ENCODE measurements at places on chromosomes 13 and 19.
A peak's percentile ranks its signal among the peaks of the same experiment; 100 is the strongest.

GRCh38 chr19:44808463-44809371, at the start of gene BCAM:
Gene BCAM, plus strand, starts transcription at chr19:44809103. Its CDS starts 22 bp downstream, at chr19:44809125.
- DNase-seq: peak; percentile 22

- no peak for DNase-seq
These were observed 51.5 kb downstream of the ATP7B start for GRCh38 chr13:51959773-51960172.

GRCh38 chr19:44345959-44346358, 10.5 kb downstream of the ZNF112 start:
- no peak for DNase-seq

DNA sequence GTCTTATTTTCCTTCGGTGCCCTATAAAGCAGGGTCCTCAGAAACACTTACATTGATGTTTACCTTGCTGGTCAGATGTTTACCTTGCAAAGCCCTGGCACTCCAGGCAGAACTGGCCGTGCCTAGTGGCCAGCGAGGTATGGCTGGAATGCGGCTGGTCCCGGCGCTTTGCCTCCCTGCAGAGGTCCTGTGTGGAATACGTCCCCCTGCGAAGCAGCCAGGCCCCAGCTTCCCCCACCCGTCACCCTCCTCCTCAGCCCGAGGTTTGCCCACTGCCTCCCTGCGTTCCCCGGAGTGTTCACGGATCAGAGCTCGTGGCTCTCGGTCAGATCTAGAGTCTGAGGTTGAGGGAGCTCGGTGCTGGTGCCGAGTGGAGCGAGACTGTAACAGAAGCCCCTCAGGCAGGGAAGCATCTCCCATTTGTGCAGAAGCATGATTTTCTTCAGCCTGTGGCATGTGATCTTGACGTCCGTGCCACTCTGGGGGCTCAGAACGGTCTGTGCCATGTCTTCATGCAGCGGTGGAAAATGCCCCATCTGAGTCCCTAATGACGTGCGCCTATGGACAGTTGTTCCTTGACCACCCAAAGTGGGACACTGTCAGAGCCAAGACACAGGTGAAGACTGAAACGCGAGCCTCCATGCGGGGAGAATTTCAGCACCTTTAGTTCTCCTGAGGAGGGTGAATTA, 54.8 kb upstream of the SOX1 start:
- DNase-seq: no peak

DNA sequence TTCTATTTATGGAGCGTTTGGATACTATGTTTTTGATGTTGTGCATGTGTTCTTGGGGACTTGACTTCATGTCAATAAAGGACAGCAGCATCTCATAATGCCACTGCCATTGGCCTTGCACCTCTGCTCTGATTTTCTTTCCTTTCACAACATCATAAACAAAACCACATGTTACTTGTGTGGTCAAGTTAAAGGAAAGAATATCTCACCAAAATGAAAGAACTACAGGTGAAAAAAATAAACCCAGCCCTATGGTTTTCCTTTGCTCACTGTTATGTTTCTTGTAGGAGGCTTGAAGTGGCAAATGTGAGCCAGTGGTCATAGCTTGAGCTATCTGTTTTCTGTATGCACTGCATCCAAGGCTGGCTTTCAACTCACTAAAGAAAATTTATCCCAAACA, 240.4 kb downstream of the KCNRG start:
- DNase-seq: no peak

GRCh38 chr13:68261105-68261504, 1031.0 kb upstream of the PCDH9 start:
- DNase-seq: no peak

DNA sequence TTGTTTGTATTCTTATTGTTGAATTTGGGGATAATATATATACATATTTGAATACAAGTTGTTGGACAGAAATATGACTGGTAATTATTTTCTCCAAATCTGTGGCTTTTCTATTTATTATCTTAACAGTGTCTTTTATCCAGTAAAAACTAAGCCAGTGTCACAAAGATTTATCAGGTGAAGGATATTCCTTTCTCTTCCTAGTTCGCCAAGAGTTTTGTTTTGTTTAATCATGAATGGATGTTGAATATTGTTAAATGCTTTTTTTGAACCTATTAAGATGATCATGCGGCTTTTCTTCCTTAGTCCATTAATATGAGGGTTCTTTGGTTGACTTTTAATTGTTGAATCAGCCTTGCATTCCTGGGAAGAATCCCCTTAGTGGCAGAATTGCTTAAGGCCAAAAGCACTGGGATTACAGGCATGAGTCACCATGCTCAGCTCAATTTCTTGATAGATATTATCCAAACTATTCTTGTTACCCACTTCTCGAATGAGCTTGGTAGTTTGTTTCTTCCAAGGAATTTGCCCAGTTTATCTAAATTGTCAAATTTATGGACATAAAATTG, 53.3 kb downstream of the TEX26 start:
- no peak for DNase-seq

GRCh38 chr19:30006207-30006606, 64.2 kb downstream of the URI1 start:
- DNase-seq: no peak

GRCh38 chr13:30629527-30629926, 11.8 kb downstream of the USPL1 start:
- DNase-seq: no peak

- no peak for DNase-seq
These were observed 134.4 kb downstream of the EFNB2 start for GRCh38 chr13:106401081-106401480.

DNA sequence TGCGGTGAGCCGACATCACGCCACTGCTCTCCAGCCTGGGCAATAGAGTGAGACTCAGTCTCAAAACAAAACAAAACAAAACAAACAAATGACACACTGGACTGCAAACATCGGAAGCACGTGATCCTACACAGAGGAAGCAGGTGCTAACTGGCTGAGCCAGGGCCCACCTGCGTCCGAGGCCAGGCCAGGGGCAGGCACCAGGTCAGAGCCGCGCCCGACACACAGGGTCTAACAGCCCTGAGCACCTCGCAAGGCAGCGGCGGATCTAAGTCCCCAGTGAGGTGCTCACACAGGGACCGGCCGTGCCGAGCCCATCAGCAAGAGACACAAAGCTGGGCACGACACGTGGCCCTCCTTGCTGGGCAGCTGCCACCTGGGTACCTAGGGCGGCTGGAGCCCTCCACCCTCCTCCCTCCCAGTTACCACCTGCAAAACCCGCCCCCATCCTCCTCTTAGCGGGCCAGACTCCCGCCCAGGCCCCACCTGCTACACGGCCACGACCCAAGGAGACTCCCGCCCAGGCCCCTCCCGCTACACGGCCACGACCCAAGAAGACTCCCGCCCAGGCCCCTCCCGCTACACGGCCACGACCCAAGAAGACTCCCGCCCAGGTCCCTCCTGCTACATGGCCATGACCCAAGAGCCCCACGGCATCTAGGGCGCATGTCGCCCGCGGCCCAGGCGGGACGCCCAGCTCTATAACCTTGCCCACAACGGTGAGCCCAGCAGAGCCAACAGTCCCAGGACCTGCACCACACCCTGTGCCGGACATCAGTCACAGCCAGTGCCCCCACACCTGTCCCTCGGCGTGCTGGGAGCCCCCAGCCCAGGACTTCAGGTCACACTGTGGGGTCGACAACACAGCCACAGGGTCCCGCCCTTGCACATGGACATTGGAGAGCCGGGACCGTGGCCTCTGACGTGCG, 15.6 kb downstream of the AP3D1 start:
- no peak for DNase-seq

- no peak for DNase-seq
These were observed 9.5 kb downstream of the POU4F1 start for GRCh38 chr13:78593652-78594455.

DNA sequence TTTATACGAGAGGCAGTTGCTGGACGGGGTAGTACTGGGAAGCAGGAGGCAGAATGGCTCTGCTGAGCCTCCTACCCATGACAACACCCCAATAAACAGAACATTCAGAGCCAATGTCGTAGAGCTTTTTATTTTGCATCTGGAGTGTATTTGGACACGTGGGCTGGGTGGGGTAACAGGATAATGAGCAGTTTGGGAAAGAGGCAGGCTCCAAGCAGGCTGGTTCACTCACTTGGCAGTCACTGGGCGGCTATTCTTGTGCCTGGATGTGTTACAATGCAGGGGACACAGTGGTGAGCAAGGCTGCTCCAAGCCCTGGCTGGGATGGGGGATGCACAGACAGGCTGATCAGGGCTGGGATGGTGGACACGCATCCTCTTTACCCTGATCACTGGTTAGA, 9.5 kb downstream of the ACTMAP start:
- no peak for DNase-seq

GRCh38 chr13:33153421-33154404, 131.8 kb downstream of the STARD13 start:
- no peak for DNase-seq

- no peak for DNase-seq
These were observed 9.5 kb downstream of the B3GLCT start for GRCh38 chr13:31209172-31209840.

- no peak for DNase-seq
These were observed 73.3 kb downstream of the KLF2 start for GRCh38 chr19:16397791-16398529.

GRCh38 chr13:29483211-29483610, 112.3 kb downstream of the SLC7A1 start:
- no peak for DNase-seq

- no peak for DNase-seq
These were observed 1.3 kb upstream of the CEACAM6 start for GRCh38 chr19:41753936-41754529.

DNA sequence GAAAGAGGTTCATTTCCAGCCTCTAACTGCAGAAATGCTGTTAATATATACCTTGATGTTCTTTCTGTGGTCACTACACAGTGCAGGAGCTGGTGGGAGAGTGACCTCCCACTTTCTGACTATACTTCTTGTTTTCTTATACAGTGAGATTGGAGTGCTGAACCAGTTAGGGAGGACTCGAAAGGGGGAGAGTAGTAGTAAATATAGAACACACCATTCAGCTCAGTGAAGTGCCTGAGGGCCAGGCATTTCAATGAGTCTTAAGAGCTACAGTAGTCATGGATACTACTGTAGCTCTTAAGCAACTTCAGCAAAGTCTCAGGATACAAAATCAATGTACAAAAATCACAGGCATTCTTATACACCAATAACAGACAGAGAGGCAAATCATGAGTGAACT, 372.9 kb downstream of the MTUS2 start:
- no peak for DNase-seq

DNA sequence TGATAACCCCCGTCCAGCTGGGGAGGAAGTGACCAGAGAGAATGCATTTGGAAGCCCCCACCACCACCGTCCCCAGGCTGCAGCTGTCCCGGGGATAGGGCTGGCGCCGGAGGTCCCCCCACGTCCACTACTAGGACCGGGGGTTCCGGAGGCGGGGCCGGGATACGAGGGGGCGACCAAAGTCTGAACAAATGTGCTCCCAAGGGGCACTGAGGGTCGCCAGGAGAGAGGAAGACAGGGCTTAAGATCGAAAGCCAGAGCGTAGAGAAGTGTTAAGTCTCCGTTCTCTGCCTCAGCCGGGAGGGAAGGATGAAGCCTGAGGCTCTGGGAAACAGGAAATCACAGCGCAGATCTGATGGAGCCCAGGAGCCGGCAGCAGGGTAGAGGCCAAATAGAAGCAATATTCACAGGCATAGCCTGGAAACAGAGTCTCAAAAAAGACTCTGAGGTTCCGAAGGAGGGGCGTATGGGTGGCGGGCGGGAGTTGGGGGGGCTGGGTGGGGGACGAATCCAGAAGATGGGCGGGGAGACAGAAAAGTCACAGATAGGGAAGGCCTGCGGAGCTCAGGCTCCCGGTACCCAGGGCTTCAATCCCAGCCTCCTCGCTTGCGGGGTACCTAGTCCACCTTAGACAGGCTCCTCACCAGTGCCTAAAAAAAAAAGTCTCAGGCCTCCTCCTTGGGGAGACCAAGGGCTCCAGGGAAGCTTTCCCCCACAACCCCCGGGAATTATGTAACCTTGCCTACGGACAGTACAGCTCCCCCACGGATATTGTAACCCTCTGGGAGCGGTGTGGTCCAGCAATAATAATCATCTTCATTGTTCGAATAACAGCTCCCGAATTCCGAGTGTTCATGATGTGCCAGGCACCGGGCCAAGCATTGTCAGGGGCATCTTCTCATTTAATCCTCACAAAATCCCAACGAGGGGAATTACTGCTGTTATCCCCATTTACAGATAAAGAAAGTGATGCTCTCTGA, 1.1 kb upstream of the ERF start:
- DNase-seq: no peak

DNA sequence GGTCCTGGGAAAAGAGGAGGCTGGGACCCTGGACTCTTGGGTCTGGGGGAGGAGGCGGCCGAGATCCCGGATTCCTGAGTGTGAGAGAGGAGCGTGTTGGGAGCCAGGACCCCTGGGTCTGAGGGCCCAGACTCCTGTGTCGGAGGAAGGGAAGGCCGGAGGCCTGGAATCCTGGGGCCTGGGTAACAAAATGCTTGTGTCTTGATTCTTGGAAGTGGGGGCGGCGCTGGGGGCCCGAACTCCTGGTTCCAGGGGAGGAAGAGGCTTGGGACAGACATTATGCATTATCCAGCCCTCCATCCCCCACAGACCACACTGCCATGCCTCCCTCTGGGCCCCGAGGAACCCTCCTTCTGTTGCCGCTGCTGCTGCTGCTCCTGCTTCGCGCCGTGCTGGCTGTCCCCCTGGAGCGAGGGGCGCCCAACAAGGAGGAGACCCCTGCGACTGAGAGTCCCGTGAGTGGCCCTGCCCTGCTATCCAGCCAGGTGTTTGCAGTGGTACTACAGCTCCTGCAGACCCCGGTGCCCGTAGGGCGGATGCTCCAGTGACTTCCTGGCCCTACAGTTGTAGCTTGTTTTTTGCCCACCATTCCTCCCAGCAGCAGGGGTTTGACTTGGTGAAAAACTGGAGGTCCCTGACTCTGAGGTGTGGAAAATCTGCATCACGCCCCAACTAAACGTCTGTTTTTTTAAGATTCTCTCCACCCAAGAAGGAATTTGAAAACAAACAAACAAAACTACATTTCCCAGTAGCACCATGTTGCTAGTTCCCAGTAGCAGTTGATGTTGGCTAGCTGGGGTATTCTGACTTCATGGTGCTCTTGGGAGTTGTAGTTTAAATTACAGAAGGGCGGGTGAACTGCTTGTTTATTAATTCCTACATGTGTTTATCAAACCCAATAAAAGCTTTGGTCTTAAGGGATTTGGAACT, 630 bp downstream of the NUCB1 start:
- DNase-seq: no peak

DNA sequence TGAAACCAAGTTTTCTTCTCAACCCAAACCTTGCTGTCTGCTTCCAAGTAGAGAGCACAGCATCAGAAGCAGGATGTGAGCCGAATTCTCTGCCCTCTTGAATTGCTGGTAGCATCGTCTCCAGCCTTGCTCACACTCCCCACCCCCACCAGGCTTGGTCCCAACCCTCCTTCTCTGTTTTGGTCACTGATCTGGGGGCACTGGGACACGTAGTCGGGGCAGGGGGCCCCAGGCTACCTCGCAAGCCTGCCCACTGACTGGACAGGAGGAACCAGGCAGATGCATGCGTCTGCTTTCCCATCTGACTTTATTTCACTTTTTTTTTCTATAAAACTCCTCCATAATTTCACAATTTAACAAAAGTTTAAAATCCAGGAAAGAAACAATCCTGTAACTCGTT, 69.7 kb downstream of the MLLT1 start:
- no peak for DNase-seq

DNA sequence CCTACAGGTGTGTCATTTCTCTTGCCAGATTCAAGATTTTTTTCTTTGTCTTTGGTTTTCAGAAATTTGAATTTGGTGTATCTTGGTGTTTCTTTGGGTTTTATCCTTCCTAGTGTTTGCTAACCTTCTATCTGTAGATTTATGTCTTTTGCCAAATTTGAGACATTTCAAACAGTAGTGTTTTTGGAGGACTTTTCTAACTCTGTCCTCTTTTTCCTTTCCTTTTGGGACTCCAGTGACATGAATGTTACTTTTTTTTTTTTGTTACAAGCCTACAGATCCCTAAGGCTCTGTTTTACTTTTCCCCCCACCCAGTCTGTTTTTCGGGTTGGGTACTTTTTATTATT, 58.8 kb downstream of the ZMYM2 start:
- DNase-seq: no peak

All from GOT3 (cell line).